ENCODE measurements at places on chromosomes 7 and 10.
A peak's percentile ranks its signal among the peaks of the same experiment; 100 is the strongest.

- no peak for DNase-seq
These were observed 217.9 kb downstream of the SKAP2 start for GRCh38 chr7:26646336-26647048.

DNA sequence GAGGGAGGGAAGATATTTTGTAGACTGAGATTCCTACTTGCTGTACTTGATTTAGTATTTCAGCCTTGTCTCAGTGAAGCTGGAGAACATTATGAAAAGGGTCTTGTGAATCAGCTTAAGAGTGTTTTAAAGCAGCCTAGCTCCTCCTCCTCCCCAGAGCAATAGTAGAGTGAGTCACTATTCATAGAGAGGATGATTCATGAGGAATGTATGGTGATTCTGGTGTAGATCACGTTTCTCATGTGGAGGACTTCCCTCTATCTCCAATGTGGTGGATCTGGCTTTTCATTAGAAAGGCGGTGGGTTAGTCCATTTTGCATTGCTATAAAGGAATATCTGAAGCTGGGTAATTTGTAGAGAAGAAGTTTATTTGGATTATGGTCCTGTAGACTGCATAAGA is 340.1 kb upstream of the CHRM2 start:
- no peak for DNase-seq

GRCh38 chr10:69481305-69481704 is 30.0 kb downstream of the TSPAN15 start:
- no peak for DNase-seq

- no peak for DNase-seq
These were observed 24.3 kb downstream of the SLC25A28 start for GRCh38 chr10:99595770-99596465.

GRCh38 chr7:91228327-91228726 is 35.9 kb upstream of the FZD1 start:
- no peak for DNase-seq

- no peak for DNase-seq
These were observed 48.4 kb downstream of the DNAJB9 start for GRCh38 chr7:108618056-108618455.

GRCh38 chr10:47261556-47261955 is 38.4 kb upstream of the GDF10 start:
- DNase-seq = no peak

- DNase-seq = no peak
These were observed 211.2 kb downstream of the JAZF1 start for GRCh38 chr7:27969346-27969745.

GRCh38 chr7:107874605-107875446 is 16.2 kb upstream of the DLD start:
- peak; percentile 16 for DNase-seq

- DNase-seq = no peak
These were observed 38.4 kb downstream of the EEPD1 start for GRCh38 chr7:36191292-36191920.

DNA sequence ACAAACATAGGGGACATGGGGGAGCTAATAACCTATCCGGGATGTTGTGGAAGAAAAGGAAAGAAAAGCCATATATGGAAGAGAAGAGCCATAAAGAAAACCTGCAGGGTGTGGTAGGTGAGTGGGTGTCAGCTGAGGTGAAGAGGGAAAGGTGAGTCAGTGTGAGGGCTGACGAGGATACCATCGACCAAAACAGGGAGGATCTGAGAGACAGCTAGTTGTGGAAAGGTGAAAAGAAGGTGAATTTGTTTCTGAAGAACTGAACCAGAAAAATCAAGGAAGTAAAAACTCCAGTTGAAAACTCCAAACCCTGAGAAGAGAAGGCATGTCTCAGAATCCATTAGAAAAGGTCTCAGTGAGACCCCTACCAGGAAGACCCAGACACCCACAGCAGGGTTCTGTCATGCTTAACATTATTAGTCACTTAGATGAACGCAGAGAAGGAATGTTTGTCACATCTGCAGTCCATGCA is 4.1 kb downstream of the BLNK start:
- DNase-seq = no peak

GRCh38 chr10:100976906-100977305 is 7.6 kb downstream of the SEMA4G start:
- DNase-seq = no peak

DNA sequence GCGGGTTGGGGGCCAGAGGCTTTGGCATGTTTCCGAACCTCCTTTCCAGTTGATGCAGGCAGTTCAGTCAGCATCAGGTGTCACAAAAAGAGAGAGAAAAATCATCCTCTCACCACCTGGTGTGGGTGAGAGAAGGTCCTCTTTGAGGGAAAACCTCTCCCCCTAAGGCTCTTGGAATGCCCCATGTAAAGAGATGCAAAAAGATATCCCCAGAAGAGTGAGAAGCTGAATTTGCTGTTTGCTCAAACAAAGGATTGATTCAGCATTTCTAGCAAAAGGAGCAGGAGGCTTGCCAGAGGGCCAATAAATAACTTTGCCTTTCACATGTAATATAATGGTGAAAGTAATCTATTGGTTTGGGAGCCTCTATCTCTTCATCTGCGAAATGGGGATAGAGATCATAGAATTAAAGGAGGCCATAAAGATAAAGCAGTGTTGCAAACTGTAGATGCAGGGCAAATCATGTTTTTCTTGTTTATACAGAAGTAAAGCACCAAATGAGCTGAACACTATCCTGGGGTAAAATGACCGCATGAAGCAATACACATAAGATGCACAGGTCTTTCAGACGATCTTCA is 425.9 kb downstream of the LRMDA start:
- DNase-seq = no peak

GRCh38 chr10:94036766-94037033 is 43.0 kb downstream of the PLCE1 start:
- no peak for DNase-seq

DNA sequence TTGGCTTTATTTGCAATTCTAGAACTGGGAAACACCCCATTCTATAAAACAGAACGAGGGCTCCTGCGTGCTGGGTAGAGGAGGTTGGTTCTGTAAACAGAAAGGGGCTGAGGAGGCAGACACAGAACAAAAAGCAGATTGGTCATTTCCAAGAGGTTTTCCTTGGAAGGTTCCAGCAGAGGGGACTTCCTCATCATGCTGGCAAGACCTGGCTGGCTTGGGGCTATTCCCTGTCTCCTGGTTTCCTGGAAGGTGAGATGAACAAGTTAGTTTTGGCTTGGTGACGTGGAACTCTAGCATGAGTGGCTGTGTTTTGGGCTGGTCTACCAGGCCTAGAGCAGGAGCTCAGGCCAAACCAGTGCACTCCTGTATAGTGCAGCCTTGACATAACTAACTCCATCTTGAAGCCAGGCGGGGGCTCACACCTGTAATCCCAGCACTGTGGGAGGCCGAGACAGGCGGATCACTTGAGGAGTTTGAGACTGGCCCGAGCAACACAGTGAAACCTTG is 26.1 kb upstream of the DNAJB6 start:
- no peak for DNase-seq

GRCh38 chr10:130737621-130738020 is 573.9 kb downstream of the TCERG1L start:
- DNase-seq = no peak

DNA sequence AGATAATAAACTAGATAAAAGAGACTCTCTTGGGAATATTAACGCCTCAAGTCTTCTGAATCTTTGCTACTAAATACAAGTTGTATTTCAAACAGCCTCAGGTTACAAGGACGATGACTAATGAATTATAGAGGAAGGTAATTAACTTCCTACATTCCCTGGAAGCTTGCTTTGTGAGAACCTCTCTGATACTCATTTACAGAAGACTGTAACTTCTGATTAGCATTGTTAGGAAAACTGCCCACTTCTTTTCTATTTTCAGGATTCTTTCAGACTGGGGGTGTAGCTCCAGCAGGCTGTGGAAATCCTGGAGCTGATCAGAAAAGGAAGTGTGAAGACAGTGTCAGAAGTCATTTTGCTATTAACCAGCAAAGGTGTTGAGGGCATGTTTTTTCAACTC is 316.7 kb upstream of the NPSR1 start:
- no peak for DNase-seq

DNA sequence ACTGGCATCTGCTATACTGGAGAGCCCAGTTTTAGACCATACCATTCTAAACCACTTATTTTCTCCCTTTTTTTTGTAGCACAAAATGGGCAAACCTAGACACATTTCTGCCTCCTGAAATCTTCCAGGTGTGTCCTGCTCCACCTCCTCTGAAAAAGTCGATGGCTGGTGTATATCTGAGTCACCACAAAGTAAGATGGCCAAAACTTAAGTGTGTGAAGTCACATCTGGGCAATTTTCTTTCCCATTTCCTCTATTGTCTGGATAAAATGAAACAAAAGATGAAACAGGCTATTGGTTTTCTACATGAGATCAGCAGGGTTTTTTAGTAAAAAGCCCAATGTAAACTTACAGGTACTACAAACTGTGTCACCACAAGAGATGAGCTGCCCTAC is 65.5 kb downstream of the OSBPL3 start:
- no peak for DNase-seq

DNA sequence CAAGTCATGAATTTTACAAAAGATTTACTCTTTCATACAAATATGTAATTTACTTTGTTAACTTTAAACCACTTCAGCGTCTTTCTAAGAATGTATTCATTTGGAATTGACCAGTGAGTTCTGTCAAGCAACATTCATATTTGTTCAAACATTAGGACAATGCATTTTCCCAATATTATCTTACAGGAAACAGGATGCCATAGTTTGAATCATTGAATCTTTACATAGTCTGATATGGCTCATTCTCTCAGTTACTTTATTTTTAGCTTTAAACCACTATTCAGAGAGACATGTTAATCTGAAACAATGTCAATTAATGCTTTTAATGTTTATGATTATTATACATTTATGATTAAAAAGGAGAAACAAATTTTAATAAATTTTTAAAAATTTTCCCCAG is 21.1 kb upstream of the MEOX2 start:
- no peak for DNase-seq

- DNase-seq = no peak
These were observed 148.0 kb downstream of the MAPK8 start for GRCh38 chr10:48454302-48455054.

DNA sequence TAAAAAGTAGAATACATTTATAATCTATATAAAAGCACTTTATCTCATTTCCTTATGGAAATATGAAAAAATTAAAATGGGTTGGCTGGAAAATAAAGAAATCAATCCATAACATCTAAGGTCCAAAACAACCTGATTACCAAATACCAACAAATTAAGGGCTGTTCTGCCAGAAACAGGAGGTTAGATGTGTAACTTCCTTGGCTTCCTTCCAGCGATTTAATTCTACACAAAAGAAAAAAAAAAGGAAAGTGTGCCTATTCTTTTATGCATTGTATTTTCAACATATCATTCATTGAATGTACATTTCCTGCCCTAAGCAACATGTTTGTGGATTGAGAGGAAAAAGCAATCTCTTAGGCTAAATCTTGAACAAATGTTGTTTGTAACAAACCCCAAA is 36.2 kb upstream of the USP6NL start:
- DNase-seq = no peak

- DNase-seq = no peak
These were observed 29.8 kb downstream of the NDUFB2 start for GRCh38 chr7:140726281-140726680.

DNA sequence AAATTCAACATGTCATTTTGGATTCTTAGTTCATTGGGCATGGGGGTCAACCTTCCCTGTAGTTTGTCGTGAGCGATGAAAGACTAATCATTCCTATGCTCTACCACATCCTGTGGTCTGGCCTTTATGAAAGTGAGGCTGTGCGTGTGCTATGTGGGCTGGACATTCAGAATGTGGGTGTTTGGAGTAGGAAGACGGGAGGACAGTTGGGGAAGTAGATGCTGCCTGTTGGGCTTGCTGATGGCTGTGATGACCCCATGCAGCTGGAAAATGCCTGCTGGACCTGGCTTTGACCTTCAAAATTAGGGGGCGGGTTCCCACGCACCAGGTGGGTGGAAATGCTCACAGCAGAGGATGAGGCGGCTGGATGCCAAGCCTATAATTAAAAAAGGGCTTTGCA is 90.9 kb upstream of the MKI67 start:
- no peak for DNase-seq

DNA sequence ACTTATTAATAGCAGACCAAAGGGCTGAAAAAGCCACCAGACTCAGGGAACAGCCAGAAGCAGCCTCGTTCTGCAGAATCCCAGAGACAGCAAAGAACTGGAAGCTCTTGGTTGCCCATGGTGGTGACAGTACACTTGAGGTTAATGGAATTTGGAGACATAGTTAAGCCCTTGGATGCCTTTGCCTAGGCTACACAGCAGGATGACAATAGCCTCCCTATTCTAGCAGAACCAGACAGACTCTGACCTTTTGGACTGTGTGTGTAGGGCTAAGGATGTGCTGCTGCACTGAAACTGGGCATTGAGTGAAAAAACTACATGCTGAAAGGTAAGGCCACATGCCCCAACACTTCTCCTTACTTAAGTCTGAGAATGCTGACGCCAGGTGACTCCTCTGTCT is 22.7 kb downstream of the OTUD1 start:
- DNase-seq = no peak

GRCh38 chr7:108525327-108525984 is 479 bp downstream of the PNPLA8 start:
- peak; percentile 61 for DNase-seq

GRCh38 chr7:43621729-43622448 is 39.0 kb downstream of the STK17A start:
- no peak for DNase-seq

DNA sequence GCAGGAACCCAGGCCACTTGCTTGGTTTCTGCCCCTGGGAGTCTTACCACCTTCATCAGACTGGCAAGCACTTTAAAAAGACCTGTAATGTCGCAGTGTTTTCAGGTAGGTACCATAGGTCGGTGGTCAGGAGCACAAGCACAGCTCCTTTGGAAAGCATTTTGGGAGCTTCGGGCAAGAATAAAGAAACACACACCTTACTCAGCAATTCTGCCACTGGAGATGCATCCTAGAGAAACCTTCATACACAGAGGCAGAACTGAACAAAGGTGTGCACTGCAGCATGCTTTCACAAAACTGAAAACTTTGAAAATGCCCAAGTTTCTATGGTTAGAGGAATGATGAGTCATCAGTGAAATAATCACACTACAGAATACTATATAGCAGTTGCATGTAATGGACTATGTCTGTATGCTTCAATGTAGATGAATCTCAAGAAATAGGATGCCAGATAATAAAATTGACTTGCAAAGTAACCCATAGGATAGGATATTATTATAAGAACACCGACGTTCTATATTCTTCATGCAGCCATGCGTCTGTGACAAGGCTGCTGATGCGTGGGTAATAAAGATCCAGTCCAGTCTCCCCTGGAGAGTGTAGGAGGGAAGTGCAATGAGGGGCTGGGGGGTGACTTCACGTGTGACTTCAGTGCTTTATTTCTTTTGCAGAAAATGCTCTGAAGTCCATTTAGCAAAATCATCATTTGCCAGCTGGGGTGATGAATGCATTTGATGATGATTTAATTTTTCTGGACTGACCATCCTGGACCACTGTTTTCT is 309.5 kb downstream of the WDR37 start:
- DNase-seq = no peak

DNA sequence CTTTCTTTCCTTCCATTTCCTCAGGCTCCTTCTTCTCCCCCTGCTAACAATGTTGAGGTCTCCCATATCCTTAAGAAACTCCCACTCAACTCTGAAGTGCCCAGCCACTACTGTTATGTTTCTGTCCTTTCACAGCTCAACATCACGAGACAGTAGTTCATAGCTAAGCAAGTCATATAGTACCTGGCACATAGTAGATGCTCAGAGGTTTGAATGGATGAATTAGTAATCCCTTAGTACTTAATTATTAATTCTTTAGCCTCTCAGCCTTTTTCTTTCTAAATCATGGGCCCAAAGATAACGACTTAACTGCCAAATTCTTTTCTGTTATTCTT is 22.6 kb downstream of the CSGALNACT2 start:
- DNase-seq = no peak

- DNase-seq = no peak
These were observed 86.9 kb downstream of the ZNF783 start for GRCh38 chr7:149348758-149349369.

- DNase-seq = no peak
These were observed 95.7 kb downstream of the CTTNBP2 start for GRCh38 chr7:117777335-117778142.

Data from cerebellar nuclear complex (tissue), 1 donor.